Nucleus accumbens (tissue), 56 donors: ENCODE measurements at places on chromosomes 13 and 19.

DNA sequence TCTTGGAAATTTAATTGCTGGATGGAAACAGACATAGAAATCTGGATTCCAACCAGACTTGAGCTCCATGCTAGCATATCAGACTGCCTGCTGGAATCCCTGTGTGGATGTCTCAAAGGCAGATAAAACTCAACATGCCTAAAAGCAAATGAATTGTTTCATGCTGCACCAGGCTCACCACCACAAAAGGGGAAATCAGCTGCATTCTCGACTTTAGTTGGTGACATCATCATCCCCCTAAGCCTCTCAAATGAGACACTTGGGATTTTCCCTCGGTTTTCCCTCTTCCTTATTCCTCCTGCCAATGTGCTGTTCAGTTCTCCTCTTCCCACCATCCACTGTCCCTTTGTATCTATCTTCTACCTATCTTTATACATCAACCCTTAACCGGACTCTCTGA is 134.3 kb downstream of the ZDHHC20 start:
- DNase-seq: no peak

GRCh38 chr19:40465025-40465556 is 454 bp downstream of the BLVRB start:
- no peak for DNase-seq

DNA sequence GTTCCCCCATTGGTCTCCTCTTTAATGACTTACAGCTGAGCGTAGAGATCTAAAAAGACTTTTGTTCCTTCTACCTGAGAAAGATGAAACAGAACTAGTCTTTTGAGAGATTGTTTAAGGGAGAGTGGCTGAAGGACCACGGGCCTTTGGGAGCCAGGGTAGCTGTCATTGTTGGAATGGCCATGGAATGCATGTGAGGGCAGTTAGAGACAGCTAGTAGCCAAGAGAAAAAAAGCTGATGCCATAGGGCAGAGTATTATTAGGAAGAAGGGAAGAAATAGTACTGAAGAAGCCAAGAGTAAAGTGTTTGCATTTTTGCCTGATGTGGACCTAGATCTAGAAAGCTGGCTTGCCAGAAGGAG is 5.6 kb downstream of the ZNF507 start:
- no peak for DNase-seq

- no peak for DNase-seq
Observed at GRCh38 chr13:59880468-59880867, 283.3 kb downstream of the DIAPH3 start.

GRCh38 chr19:51800473-51801244 is 5.7 kb downstream of the FPR3 start:
- DNase-seq: no peak

DNA sequence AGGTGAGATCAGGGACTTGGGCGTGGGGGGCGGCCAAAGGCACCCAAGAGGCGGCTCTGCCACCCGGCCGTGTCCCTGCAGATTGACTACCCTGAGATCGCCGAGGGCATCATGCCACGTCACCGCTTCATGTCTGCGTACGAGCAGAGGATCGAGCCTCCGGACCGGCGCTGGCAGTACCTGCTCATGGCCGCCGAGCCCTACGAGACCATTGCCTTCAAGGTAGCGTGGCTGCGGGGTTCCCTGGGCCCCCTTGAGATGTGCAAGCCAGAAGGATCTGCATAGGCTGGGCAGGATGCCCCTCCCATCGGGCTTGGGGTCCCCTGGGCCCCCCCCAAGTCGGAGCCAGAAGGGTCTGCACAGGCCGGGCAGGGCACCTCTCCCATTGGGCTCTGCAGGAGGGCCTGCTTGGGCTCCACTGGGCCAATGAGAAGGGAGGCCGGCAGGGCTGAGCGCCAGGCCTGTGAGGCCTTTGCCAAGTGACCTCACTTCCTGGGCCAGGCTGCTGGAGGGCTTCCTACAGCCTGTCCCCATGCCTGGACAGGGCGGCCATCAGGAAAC is 2.2 kb upstream of the AMH start:
- DNase-seq: no peak

- no peak for DNase-seq
Observed at GRCh38 chr13:22428188-22428828, 752.5 kb upstream of the SGCG start.

DNA sequence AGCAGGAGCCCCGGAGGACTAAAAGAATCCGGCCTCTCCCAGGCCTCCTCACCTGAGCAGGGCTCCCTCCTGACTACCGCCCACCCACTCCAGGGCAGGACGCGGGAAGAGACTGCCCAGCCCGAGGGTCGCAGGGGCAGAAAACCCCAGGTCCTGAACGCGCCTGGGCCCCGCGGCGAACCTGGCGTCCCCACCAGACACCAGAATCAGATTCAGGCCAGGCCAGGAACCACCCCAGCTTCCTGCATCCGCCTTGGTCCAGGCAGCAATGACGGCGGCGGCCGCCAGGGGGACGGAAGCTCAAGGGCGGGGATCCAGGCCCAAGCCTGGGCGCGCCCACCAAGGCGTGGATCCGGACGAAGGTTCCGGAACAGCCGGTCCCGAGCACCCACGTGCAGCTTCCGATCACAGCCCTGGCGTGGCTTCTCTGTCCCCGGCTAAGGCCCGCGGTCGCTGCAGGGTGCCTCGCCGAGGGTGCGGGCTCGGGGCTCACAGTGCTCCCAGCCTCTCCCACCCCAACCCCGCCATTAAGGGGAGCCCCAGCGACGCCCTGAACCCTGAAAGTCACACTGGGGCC is 3.6 kb downstream of the LGALS7 start:
- no peak for DNase-seq

DNA sequence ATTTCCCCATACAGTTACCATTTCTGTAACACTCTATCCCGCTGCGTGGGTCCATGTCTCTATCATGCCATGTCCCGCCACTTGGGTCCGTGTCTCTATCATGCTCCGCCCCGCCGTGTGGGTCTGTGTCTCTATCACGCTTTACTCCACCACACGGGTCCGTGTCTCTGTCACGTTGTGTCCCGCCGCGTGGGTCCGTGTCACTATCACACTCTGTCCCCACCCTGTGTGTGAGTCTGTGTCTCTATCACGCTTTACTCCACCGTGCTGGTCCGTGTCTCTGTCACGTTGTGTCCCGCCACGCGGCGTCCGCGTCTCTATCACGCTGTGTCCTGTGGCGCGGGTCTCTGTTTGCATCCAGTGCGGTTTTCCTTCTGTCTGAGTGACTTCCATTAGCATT is 11.6 kb downstream of the ADPRHL1 start:
- DNase-seq: no peak
